ENCODE measurements at places on chromosomes 11 and 22.
A peak's percentile ranks its signal among the peaks of the same experiment; 100 is the strongest.

DNA sequence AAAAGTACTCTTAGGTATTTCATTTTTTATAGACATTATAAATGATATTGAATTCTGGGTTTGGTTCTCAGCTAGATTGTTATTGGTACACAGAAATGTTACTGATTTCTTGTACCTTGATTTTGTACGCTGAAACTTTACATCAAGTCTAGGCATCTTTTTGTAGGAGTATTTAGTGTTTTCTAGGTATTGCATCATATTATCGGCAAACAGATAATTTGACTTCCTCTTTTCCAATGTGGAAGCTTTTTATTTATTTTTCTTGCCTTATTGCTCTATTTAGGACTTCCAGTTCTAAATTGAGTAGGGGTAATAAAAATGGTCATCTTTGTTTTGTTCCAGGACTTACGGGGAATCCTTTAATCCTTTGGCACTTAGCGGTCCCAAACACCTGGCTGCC lies 676.6 kb upstream of the CCDC179 start:
- DNase-seq, result no peak

DNA sequence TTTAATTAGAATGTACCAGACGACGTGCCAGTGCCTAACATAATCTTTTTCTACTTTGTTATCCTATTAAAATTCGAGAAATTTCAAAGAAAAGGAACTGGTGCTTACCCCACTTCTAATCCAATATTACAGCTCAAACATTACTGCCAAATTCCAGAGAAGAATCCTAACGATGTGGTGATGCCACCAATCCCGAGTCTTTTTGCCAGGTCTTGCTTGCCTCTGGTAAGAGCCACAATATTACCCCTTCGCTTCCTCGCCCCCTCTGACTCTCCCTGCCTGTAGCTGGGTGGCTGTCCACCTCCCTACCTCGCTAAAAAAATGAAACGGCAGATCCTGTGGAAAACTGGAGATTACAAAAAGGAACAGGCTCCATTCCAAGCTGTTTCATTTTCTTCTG lies 49.4 kb upstream of the TBCEL start:
- no peak for DNase-seq

DNA sequence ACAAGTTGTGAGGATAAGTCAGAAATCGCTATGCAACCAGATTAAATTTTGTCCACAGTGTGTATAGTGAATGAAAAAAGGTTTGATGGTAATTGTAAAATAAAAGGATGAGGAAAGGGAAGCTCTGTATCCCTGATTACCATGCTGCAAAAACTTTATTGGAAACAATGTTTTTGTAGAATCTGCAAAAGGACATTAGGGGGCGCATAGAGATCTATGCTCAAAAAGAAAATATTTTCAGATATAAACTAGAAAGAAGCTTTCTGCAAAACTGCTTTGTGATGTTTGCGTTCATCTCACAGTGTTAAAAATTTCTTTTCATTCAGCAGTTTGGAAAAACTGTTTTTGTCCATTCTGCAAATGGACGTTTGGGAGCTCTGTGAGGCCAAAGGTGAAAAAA lies 390.5 kb downstream of the OR4C45 start:
- DNase-seq, result no peak

GRCh38 chr11:134610116-134610910 lies 198.3 kb upstream of the B3GAT1 start:
- no peak for DNase-seq

DNA sequence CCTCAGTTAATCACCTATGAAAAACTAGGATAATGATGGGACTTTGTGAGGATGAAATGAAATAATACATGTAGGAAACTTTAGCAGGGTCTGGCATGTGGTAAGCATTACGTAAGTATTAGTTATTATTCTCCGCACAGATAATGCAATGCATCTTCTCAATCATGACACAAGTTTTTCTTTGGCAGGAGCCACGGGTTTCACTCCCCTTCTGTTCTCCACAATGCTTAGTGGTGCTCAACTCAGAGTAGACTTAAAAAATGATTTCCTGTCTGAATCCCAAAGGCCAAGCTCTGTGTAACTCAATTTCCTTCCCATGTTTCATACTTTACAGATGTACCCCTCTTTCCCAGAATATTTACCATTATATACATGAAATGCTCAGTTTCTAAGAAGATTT lies 82.9 kb downstream of the CCDC34 start:
- no peak for DNase-seq

DNA sequence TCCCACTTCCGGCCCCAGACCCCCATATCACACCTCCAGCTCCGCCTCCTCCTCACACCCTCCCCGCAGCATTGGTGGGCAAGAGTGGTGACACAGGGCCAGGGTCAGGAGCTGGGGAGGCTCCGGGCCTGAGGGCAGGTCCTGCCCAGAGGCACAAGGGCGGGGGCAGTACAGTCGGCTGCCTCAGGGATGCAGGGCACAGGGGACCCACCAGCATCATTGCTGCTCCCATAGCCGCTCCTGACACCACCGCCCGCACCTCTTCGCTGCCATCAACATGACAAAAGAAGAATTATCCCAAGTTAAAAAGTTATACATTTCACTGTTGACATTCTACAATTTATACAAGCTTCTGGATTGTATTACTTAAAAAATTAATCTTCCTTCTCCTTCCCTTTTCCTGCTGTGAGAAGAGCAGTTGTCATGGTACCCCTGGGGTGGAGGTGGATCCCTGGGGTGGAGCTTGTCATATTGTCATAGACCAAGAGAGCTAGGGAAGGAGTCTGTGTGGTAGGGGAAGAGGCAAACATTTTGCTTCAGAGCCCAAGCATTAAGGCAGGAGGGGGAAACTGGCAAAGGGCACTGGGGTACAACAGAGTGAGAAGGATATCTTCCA lies 4.1 kb downstream of the SBF2 start:
- no peak for DNase-seq

DNA sequence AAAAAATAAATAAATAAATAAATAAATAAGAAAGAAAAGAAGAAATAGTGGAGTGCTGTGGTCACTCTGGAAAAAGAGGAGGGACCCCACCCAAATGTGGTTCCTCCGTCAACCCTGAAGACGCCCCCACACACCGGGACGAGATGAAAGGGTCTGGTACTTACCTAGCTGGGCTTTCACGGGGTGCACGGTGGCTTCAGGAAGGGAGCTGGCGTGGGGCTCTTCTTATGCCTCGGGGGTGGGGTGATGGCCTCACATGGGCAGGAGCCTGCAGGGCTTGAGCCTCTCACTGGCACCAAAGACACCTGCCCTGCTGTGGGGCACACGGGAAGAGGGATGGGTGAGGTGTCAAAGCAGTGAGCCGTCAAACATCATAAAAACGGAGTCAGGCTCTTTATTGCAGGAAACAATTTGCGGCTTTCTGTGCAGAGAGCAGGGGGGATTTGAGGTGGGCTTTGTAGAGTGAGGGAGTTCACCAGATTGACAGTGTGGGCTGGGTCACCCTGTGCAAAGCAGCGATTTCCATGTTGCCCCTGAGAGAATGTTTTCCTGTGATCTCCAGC lies 28.0 kb upstream of the KRTAP5-6 start:
- no peak for DNase-seq

- no peak for DNase-seq
Measured at GRCh38 chr22:20052309-20053259, 27.5 kb upstream of the DGCR8 start.

- DNase-seq, result peak; percentile 63
Measured at GRCh38 chr11:47186076-47186699, at the start of gene PACSIN3. TSS of gene PACSIN3 (minus strand) at chr11:47186434. CDS start at chr11:47182727, 3,707 bp downstream.

- no peak for DNase-seq
Measured at GRCh38 chr11:29634744-29635143, 382.1 kb downstream of the KCNA4 start.

DNA sequence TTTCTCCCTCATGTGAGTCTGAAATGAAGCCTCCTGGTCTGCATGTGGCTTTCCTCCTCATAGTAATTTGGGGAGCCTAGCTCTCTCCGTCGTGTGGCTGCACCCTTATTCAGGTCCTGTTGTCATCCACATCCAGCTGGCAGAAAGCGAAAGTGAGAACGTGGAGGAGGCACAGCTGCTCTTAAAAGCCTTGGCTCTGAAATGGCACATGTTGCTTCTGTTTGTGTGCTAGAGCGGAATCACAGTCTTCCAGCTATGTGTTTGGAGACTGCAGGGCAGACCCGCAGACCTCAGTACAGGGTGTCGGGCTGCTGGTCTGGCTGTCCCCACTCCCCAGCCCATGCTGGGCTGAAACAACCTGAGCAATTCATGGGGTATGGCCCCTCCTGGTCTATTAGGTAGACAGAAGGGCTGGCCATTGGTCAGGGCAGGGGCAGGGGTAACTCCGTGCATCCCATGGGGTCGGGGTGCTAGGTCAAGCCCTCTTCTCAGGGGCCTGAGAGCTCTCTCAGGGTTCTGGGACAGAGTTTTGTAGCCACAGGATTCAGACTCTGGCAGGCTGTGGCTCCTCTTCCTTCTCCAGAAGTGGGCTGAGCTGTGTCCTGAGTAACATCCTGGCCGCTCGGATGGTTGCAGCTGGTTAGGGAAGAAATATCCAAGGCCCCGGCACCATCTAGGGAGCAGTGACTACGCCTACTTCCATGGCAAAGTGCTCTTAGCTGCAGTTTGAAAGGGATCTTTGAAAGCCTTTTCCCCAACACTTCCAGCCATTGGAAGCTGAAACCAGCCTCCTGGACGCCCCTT lies 50.6 kb downstream of the C11orf96 start:
- DNase-seq, result no peak

- DNase-seq, result no peak
Measured at GRCh38 chr11:79538775-79539174, 97.9 kb upstream of the TENM4 start.

DNA sequence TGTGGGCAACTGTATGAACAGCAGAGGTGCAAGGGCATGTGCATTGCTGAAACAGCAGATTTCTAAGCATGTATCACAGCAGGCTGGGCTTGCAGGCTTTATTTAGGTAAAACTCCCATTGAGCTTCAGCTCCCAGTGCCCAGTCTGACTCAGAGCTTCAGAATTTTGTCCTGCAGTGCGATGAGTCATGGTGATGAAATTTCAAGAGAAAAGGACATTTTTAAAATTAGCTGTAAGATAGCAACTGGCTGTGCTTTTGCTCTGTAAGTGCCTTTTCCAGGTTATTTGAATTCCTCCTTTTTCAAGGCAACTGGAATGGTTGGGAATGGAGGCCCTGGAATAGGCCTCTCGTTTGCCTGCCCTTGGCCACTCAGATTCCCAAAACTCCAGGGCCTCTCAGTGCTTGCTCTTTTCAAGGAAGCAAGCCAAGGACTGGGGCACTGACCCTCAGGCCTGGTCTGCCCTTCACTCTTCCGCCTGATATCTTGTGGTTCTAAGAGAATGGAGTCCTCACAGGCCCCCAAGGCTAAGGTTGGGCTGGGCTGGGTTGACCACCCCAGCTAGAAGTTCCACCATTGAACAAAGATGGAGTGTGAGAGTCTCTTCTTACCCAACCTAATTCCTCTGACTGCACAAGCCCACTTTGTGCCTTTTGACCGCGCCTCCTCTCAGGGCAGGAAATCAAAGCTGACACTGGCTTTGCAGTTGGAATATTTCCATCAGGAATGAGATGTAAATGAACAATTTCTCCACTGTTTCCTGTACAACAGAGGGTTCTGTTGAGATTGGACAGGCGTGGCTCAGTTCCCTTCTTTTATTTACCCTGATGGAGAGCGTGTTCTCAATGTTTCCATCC lies 59.5 kb upstream of the PRSS23 start:
- DNase-seq, result peak; percentile 92

DNA sequence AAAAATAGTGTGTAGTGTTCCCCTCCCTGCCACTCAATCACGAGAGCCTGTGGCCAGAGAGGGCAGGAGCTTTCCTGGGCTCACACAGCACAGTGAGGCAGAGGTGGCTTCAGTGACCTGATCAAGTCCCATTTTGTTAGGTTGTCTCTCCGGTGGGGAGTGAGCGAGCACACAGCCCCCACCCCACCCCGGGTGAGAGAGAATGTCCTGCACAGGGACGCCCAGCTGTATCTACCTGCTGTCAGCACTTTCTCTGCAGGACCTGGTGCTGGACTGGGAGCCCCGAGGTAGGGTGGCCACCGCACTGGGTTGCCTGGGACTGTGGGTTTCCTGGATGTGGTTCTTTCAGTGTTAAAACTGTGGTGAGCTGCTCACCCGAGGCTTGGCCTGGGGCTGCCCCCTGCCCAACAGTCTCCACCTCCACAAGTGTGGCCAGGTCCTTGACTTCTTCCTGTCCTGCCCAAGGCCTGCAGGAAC lies 6.1 kb downstream of the CAPN5 start:
- no peak for DNase-seq

- no peak for DNase-seq
Measured at GRCh38 chr22:46275455-46276122, 7.8 kb downstream of the TTC38 start.

- no peak for DNase-seq
Measured at GRCh38 chr11:12674936-12675696, 895 bp downstream of the TEAD1 start.

GRCh38 chr22:32692371-32692770 lies 109.1 kb upstream of the TIMP3 start:
- DNase-seq, result no peak

- DNase-seq, result no peak
Measured at GRCh38 chr11:8178297-8178696, 9.5 kb upstream of the RIC3 start.

GRCh38 chr22:30195245-30196140 lies 51.1 kb downstream of the LIF start:
- peak; percentile 96 for DNase-seq

- no peak for DNase-seq
Measured at GRCh38 chr22:41478891-41479521, 10.1 kb downstream of the ACO2 start.

- DNase-seq, result no peak
Measured at GRCh38 chr11:27390318-27391295, 27.6 kb upstream of the CCDC34 start.

DNA sequence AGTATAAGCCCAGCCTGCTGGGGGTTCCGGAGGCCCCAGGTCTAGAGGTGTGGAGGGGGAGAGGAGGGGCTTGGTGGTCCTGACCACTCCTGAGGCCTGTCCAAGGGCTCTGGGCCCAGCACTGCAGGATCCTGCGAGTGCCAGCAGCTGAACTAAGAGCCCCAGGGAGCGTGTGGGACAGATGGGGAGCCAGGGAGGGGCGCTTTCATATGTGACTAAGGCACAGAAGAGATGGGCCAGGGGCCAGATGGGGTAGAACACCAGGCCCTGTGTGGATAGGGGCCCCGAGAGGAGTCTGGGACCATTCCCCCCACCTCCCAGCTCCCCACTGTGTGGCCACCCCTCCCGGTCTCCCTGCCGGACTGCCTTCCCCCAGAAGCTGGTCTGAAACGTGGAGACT lies 18.4 kb downstream of the MAFF start:
- no peak for DNase-seq

GRCh38 chr22:46074771-46075551 lies 75.4 kb upstream of the PPARA start:
- no peak for DNase-seq

GRCh38 chr22:24207264-24208011 lies 26.2 kb downstream of the SUSD2 start:
- no peak for DNase-seq

- no peak for DNase-seq
Measured at GRCh38 chr11:71253794-71254193, 1.4 kb upstream of the SHANK2 start.

- DNase-seq, result no peak
Measured at GRCh38 chr11:57787006-57787604, 25.5 kb downstream of the CTNND1 start.

- DNase-seq, result no peak
Measured at GRCh38 chr11:35650467-35650866, 12.1 kb upstream of the TRIM44 start.

All from PC-3 (cell line).